Inflammatory macrophage treated with lipopolysaccharide for 4 hours (primary cell): ENCODE measurements at places on chromosomes 7 and 10.

- DNase-seq, result no peak
Observed at GRCh38 chr7:92460109-92460508, 12.8 kb downstream of the GATAD1 start.

- DNase-seq, result no peak
Observed at GRCh38 chr7:116779216-116779615, 83.2 kb upstream of the CAPZA2 start.

- peak; percentile 98 for DNase-seq
Observed at GRCh38 chr7:44637788-44638594, 31.6 kb downstream of the OGDH start.

DNA sequence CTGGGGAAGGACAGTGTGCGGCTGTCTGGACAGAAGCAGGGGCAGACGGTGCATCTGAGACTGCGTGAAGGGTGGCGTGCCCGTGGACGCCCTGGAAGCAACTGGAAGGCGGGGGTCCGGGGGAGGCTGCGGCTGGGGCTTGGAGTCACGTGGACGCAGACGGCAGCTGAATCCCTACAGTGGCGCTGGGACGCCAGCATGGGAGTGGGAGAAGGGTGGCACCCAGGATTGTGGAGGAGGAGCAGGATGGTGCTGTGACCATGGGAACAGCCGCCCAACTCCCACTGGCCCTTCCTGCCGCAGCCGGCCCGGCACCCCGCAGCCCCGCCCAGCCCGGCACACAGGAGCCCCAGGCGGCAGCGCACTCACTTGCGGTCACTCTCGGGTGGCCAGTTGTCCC lies 9.7 kb downstream of the INTS1 start:
- DNase-seq, result no peak

GRCh38 chr10:111600772-111601171 lies 523.9 kb downstream of the ADRA2A start:
- no peak for DNase-seq

- no peak for DNase-seq
Observed at GRCh38 chr10:65765006-65765541, 1160.8 kb upstream of the LRRTM3 start.

- DNase-seq, result no peak
Observed at GRCh38 chr10:125104559-125104958, 55.8 kb downstream of the CTBP2 start.

- DNase-seq, result no peak
Observed at GRCh38 chr7:43533801-43534479, 49.0 kb upstream of the STK17A start.

- DNase-seq, result no peak
Observed at GRCh38 chr7:66088861-66089838, 13.5 kb downstream of the ASL start.

- no peak for DNase-seq
Observed at GRCh38 chr10:102230861-102231356, 4.8 kb downstream of the ELOVL3 start.

- DNase-seq, result no peak
Observed at GRCh38 chr7:142956951-142957623, 5.1 kb downstream of the KEL start.

DNA sequence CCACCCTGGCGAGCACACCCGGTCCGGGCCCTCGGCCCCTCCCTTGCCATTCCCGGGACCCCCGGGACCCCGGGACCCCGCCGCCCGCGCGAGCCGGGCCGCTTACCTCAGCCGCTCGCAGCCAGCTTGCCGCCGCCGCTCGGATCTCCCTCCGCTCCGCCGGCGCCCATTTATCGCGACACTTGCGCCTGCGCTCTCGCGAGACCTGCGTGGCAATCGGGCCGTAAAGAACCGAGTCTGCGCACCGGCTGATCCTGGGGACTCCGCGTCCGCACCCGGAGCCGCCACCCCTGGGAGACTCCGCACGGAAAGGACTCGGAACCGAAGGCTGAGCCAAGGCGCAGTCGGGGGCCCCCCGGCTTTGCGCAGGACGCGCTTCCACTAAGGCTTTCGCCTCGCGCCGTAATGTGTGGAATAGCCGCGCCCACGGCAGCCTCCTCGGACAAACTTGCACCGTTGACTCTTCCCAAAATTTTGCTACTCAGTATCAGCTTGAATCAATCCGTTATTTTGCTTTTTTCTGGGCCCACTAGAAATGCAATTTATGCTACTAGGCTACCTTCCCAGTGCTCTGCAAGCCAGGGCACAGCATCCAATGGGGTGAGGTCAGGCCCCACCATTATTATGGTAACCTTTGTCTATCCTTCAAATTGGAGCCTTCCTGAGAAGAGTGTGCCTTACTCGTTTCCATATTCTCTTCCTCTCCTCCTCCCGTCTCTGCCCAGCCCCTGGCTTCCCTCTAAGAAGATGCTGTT lies at the start of gene MAD1L1:
MAD1L1 (minus strand) TSS at position 180 of the 755 bp plus-strand sequence. CDS start 2,812 bp downstream, outside the sequence.
- peak; percentile 89 for DNase-seq

DNA sequence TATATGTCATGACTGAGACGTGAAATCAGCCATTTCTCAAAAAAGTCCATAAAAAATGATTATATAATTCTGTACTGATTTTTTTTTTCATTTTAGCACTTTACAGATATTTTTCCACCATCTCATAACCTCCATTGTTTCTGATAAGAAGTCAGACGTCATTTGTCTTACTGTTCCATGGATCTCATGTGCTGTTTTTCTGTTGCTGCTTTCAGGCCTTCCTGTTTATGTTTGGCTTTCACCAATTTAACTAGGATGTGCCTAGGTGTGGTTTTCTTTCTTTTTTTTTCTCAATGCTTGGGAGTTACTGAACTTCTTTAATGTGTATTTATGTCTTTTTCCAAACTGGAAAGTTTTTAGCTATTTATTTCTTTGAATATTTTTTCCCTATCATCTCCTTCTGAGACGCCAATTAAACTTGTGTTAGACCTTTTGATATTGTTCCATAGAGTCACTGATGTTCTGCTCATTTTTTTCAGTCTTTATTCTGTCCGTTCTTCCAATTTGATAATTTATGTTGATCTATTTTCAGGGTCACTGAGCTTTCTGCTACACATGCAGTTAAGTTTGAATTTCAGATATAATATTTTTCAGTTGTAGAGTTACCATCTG lies 43.3 kb downstream of the TAF3 start:
- DNase-seq, result no peak

- DNase-seq, result no peak
Observed at GRCh38 chr7:133183969-133184368, 68.9 kb upstream of the EXOC4 start.

GRCh38 chr7:18455606-18456005 lies 39.9 kb upstream of the HDAC9 start:
- no peak for DNase-seq

GRCh38 chr10:11178606-11179515 lies 161.2 kb downstream of the CELF2 start:
- peak; percentile 88 for DNase-seq

GRCh38 chr7:50822110-50822509 lies 39.4 kb upstream of the GRB10 start:
- DNase-seq, result no peak

DNA sequence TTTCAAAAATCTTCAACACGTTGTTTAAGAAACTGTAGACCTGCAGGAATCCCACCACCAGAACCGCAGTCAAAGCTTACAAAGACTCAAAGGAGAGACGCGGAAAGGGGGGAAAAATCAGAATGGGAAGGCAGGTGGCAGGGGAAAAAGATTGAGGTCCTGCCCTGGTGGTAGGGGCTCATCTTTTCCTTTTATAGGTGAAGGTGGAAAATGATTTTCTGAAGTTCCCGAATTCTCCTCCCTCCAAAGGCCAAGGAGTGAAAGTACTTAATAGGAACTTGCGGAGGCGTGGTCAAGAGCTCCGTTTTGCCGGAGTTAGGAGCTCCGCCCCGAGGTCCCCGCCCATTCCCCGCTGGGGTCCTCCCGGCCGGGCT lies 724 bp downstream of the BBIP1 start:
- DNase-seq, result peak; percentile 97

GRCh38 chr10:121450247-121450646 lies 148.0 kb downstream of the FGFR2 start:
- no peak for DNase-seq

- DNase-seq, result no peak
Observed at GRCh38 chr10:90227786-90228185, 526.4 kb downstream of the KIF20B start.

- peak; percentile 8 for DNase-seq
Observed at GRCh38 chr10:17585016-17585415, 32.2 kb downstream of the HACD1 start.

DNA sequence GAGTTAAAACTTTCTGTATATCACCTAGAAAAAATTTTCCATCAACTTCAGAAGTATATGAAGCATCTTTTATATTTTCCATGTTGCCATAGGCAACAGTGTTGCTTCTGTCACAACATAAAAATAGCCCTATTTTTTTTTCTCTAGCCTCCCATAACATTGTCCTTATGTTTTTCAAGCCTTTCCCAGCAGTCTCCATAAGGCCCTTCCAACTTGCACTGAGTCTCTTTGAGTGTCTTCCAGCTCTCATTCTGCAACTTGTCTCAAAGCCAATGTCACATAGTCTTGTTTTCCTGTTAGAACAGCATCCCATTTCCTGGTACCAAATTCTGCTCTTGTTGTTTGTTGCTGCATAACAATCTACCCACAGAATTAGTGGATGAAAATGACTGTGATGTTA lies 1055.5 kb upstream of the GHITM start:
- DNase-seq, result no peak

GRCh38 chr7:2156756-2157472 lies 75.8 kb downstream of the MAD1L1 start:
- no peak for DNase-seq

DNA sequence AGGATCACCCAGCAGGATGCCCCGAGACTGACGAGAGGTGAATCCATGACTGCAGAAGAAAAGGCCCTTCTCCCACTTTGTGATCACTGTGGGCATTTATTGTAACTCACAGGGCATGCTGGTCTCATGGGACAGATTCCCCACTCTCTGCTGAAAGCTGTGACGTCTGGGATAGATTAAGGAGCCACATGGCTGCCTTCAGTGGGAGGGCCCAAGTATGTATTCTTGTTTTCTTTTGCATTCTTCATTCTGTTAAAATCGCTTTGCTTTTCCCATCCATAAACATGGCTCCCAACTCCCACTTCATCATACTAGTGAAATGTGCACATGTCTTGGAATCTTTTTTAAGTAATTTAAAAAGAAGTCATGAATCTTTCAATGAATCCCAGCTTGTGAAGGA lies 67.2 kb downstream of the FAM107B start:
- DNase-seq, result no peak

DNA sequence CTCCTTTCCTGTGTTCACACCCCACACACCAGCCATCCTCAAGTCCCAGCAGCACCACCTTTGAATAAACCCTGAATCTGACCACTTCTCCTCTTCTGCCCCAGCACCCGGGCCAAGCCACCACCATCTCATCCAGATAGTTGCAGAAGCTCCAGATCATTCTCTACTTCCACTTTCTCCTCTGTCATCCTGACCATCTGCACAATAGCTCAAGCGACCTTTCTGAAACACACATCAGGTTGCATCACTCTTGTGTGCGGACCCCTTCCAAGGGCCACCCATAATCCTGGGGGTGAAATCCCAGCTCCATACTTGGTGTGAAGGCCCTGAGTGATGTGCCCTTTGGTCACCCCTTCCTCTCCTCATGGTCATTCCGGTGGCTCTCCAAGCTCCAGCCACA lies 187.4 kb upstream of the GALNT17 start:
- DNase-seq, result no peak
